ENCODE measurements at places on chromosomes 2 and 18. TPM values are rescaled to one million over a fixed set of nuclear protein-coding genes. Genes with fewer than 3 reads are reported as not detected.

CPLX4 gene
- total RNA-seq: not detected

MYO7B gene
- 0.16 TPM for total RNA-seq

MALL gene
- total RNA-seq: 143 TPM

PSME4 gene
- 57.2 TPM for total RNA-seq

DSG2 gene
- 57.7 TPM for total RNA-seq

PTH2R gene
- total RNA-seq: not detected

ADCYAP1 gene
- not detected for total RNA-seq

DES gene
- 0.29 TPM for total RNA-seq

UGT1A5 gene
- total RNA-seq: 0.13 TPM

BOLL gene
- not detected for total RNA-seq

CELF4 gene
- total RNA-seq: not detected

CAPN14 gene
- total RNA-seq: 0.05 TPM

CFAP65 gene
- total RNA-seq: 0.16 TPM

HOXD10 gene
- total RNA-seq: 5.3 TPM

OST4 gene
- 562 TPM for total RNA-seq

SERPINB12 gene
- not detected for total RNA-seq
